ENCODE measurements at places on chromosomes 11 and 22.

DNA sequence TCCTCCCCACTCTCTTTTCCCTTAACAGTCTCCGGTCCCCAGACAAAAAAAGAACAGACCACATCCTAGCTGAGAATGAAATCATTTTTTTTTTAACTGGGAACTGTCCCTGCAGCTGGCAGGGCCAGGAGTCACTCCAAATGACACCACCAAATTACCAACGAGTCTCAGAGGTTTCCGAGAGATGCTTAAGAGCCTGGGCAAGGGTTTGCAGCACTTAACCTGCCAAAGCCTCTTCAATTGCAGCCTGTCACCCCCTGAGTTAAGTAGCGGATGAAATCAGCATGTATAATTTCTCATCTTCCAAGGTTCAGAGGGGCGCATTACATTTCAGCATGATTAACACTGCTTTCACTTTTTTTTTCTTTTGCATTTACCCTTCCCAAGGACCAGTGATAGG, 71.8 kb downstream of the TENM4 start:
- no peak for DNase-seq

- DNase-seq, result no peak
Observed at GRCh38 chr11:13304655-13305335, 27.2 kb downstream of the BMAL1 start.

GRCh38 chr11:11661326-11662040, 39.7 kb upstream of the GALNT18 start:
- DNase-seq, result no peak

- DNase-seq, result no peak
Observed at GRCh38 chr11:80868831-80869230, 1428.0 kb upstream of the TENM4 start.

GRCh38 chr22:19085233-19085718, 36.9 kb downstream of the DGCR2 start:
- DNase-seq, result no peak

DNA sequence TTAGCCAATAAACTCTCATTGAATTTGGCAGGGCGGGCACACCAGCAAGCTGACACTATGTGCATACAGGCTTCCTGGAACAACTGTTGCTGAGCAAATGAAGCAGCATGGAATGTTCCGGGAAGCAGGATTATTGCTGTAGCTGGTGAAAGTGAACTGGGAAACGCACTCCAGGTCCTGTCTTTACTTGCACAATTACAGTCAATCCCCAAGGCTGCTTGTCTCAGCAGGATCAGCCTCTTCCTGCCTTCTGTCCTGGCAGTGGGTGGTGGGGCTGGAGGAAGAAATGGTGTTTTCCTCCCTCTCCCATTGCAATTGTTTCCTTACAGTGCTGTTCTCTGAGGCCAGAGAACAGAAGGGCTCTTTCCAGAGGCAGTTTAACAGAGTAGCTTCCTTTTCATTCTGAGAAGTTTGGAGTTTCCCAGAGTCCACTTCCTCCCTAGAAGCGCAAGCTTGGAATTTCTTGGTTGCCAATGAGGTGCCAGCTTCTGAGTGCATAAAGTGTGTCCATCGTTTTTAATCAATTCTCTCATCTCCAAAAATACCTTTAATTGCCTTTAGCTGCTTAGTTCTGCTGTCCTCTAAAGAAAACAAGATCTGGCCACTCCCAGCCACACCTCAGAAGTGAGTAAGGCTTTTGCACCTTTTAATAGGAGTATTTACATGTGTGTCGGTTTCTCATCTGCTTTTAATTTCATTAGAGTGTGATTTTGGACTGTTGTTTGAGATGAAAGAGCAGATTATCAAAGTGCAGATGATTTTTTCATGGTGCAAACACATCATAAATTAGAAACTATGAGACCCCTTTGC, 19.9 kb downstream of the CD44 start:
- DNase-seq, result no peak

- DNase-seq, result no peak
Observed at GRCh38 chr11:60771879-60772525, 13.1 kb upstream of the MS4A10 start.

DNA sequence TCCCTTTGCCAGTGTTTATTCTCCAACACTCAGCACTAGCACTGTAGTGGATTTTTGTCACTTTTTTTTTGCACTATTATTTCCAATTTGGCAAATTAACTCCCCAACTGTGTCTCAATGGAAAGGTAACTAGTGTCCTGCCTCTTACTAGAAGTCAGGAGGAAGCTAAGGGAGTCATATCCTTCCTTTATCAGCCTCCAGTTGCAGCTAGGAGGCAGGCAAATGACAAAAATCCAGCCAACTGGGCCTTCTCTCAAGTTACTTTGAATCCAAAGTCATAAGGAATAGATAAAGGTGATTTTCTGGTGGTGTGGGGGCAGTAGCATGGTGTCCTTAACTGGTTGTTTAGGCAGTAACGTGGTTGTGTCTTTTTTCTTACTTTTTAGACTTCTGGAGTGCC, 15.6 kb upstream of the P4HA3 start:
- no peak for DNase-seq

DNA sequence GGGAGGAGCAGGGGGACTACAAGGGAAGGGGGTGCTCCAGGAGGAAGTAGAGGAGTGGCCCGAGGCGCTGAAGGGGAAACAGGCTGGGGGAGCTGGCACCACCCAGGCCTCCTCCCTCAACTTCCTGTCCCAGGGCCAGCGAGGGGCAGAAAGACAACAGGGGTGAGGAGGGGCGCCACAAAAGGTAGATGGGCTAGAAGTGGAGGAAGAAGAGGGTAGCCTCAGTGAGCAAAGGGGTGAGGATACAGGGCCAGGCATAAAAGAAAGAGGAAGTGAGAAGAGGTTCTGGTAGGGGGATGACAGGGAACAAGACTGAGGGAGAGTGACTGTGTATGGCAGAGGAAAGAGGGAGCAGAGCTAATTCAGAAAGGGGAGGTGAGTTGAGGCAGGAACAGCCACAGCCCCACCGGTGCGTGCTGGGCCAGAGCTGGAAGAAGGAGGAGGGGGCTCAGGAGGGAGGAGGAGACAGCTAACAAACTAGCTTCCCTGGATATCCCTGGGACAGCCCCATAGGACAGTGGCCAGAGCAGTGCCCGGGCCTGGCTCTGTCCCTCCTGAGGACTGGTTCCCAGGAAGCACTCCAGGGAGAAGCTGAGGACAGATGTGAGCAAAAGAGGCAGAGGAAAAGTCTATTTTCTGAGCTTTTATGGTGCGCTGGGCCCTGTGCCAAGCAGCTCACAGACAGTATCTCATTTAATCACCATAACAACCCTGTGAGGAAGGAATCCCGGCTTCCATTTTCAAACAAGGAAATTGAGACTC, 8.5 kb downstream of the DCHS1 start:
- no peak for DNase-seq

DNA sequence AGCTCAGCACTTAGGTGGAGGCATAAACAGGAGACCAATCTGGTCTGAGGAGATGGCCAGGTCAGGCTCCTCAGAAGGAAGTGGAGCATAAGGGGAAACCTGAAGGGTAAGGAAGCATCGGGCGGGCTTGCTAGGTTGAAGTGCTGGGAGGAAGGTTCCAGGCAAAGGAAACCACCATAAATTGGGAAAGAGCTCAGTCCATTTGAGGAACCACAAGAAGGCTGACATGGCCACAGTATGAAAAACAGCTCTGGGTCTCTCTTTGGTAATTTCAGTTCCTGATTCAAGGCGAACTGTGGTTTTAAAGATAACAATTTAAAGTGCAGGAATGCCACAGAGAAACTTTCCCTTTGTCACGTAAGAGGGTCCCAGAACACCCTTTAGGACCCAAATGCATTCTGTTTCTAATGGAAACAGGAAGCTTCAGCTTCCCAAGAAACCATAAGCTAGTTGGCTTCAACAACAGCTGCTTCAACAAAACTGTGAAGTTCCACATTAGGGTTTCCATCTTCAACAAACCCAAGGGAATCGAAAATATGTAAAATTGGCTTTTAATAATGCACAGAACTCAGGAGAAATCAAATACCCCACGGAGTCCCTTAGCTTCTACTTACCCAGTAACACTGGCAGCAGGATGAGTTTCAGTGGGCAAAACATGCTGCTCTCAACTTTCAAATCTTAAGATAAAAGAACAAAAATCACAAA, 10.4 kb downstream of the JAML start:
- no peak for DNase-seq

DNA sequence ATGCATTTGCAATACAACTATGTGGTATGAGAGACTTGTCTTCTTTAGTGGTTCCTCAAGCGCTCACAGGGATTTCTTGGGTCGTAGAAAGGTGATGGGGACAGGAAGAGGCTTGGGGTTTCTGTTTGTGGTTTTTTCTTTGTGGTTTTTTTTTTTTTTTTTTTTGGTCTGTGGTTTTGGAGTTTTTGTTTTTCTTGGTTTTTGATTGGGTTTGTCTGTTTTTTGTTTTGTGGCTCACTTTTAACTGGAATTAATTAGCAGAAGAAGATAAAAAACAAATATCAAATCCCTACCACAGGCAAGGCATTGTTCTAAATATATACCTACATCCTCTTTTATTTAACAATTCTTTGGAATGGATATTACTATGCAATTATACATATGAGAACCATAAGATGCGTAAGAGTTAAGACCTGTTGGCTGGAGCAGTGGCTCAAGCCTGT, 5.5 kb downstream of the TTC28 start:
- peak; percentile 37 for DNase-seq

GRCh38 chr11:132409573-132410355, 1039.3 kb downstream of the NTM start:
- no peak for DNase-seq

GRCh38 chr11:74021998-74022397, 13.1 kb upstream of the UCP3 start:
- DNase-seq, result no peak

DNA sequence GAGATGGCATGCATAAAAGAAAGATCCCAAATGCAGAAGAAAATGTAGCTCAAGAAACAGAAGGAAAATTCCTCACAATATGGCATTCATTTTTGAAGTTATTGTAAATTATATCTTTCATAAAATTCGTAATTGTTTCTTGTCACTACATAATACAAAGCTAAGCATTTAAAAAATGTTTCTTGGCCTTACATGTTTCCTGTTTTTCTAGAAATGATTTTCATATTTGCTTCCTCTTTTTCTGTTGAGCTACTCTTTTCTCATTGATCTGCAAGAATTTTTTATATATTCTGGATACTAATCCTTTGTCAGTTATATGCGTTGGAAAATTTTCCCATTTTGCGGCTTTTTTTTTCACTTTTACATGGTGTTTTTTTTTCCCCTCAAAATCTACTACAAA, 48.0 kb downstream of the ENTHD1 start:
- DNase-seq, result no peak

DNA sequence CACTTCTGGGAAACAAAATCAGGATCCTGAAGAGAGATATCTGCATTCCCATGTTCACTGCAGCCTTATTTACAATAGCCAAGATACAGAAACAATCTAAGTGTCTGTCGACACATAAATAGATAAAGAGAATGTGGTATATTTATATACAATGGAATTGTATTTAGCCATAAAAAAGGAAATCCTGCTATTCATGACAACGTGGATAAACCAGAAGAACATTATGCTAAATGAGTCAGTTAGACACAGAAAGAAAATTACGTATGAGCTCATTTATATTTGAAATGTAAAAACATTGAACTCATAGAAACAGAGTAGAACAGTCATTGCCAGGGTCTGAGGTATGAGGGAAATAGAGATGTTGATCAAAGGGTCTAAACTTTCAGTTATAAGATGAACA, 6.1 kb downstream of the MRPL17 start:
- DNase-seq, result no peak

GRCh38 chr22:26751217-26751616, 93.8 kb downstream of the MIAT start:
- DNase-seq, result no peak

GRCh38 chr11:10022764-10023163, 271.3 kb downstream of the SBF2 start:
- no peak for DNase-seq

DNA sequence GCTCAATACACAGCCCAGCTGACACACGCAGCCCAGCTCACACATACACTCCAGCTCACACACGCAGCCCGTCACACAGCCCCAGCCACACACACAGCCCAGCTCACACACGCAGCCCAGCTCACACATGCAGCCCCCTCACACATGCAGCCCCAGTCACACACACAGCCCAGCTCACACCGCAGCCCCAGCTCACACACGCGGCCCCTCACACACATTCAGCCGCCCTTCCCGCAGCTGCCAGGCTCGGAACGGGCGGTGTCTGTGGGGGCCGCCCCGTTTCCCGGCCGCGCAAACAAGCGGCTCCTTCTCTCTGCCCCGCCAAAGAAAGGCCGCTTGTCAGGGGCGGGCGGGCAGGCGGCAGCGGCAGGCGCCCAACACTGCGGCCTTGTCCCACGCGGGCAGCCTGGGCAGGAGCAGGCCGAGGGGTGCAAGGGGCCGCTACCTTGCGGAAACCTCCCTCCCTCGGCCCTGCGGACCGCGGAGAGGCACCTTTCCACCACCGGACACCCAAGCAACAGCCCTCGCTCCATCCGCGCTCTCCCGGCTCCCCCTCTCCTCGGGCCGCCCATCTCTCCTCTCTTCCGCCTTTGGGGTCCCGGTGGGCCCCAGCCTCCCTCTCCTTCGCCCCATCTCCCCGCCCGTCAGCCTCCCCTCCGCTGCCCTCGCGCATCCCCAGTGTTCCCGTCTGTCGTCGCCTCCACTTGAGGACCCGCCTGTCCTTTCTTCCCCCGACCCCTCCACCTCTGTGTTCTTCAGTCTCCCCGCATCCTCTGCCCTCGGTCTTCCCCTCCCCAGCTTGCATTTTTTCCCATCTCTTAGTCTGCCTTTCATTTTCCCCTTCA, 2.2 kb downstream of the PHLDB1 start:
- DNase-seq, result no peak

DNA sequence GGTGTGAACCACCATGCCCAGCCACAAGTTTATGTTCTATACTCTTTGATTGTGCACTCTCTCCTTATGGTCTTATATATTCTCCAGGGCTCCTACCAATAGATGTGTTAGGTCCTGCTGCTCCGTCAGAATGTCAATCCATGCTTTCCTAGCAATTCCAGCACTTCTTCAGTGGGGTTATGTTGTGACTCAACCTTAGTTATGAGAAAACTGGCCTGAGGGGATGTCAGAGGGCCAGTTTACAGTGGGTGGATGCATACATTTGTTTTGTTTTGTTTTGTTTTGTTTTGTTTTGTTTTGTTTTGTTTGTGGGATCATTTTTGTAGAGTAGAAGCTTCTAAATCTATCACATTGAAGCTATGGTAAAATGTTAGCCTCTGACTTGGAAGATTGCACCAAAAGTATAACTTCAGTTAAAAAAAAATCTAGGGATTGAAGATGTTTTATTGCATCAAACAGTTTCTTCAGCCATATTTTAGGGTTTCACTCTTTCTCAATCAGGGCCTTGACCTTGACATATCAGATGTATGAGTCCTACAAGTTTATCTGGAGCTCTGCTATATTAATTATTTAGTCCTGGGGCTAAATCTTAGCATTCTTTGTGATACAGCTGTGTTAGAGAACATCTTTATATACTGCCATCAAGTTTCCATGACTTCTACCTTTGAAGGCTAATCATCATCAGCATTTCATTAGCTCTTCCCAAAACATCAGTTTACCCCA, 191.6 kb upstream of the CNTN5 start:
- no peak for DNase-seq
